ENCODE measurements at places on chromosomes 7 and 10. TPM values are rescaled to one million over a fixed set of nuclear protein-coding genes. Genes with fewer than 3 reads are reported as not detected.

DNA sequence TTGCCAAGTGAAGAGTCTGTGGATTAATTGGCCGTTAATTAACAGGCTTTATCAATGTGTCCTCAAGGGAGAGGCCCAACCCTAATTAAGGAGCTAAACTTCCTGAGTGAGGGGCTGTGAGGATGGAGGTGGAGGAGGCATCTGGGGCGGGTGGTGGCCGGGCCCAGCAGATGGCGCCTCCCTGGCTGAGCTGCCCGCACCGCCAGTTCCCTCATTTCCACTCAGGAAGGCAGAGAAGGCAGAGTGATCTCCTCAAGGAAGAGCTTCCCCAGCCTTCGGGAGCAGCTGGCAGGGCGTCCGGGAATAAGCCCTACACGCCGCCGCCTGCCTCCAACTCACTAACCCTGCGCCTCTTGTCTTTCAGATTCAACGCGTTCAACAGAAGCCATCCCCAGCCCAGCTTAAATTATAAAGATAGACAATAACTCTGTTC lies 112.2 kb downstream of the CYTH3 start:
- no peak for DNase-seq

- DNase-seq, result no peak
Measured at GRCh38 chr10:124415210-124415609, 3.5 kb downstream of the OAT start.

DNA sequence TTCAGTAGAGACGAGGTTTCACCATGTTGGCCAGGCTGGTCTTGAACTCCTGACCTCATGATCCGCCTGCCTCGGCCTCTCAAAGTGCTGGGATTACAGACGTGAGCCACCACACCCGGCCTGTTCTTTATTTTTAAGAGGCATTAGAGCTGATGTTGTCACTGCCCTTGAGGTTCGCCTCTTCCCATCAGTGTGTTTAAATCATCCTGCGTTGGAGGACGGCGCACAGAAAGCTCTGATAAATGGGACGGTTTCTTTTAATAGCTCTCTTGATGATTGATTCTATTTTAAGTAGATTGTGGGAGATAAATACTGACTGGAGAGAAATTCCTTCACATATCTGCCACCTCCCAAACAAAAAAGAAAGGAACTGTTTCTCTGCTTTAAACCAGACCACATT lies 29.0 kb downstream of the UPP1 start:
- no peak for DNase-seq

DNA sequence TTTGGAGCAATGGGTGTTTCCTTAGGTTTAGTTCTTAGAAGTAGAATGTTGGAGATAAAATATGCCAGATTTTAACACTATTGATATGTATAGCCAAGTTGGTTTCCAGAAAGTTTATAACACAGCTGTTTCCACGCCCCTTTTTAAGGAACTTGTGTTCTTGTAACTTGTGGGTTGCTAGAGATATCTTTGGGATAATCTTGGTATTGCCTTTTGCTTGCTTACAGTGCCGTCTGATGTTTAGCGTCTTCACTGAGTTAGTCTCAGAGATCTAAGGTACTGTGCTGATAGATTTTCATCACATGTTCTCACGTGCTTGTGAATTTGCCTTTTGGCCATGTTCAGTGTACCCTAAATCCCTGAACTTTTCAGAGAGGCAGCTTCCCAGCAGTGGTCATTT lies 12.4 kb downstream of the TMEM248 start:
- no peak for DNase-seq

- no peak for DNase-seq
Measured at GRCh38 chr10:102743078-102743587, 615 bp upstream of the WBP1L start.

GRCh38 chr7:106623853-106624252 lies 37.1 kb downstream of the CCDC71L start:
- DNase-seq, result no peak

- DNase-seq, result no peak
Measured at GRCh38 chr7:25389489-25390106, 161.3 kb upstream of the NPVF start.

GRCh38 chr7:52209614-52210013 lies 825.8 kb upstream of the POM121L12 start:
- DNase-seq, result no peak

GRCh38 chr10:110348336-110348735 lies 43.6 kb upstream of the SMNDC1 start:
- no peak for DNase-seq

Gene SFR1
- total RNA-seq, result 2.5 TPM

Gene PDGFA
- total RNA-seq, result 57.3 TPM

Gene SLC26A4
- 0.79 TPM for total RNA-seq

Gene CDHR3
- total RNA-seq, result 1.9 TPM

GRCh38 chr10:971150-971542 lies 17.1 kb upstream of the GTPBP4 start:
- no peak for DNase-seq

DNA sequence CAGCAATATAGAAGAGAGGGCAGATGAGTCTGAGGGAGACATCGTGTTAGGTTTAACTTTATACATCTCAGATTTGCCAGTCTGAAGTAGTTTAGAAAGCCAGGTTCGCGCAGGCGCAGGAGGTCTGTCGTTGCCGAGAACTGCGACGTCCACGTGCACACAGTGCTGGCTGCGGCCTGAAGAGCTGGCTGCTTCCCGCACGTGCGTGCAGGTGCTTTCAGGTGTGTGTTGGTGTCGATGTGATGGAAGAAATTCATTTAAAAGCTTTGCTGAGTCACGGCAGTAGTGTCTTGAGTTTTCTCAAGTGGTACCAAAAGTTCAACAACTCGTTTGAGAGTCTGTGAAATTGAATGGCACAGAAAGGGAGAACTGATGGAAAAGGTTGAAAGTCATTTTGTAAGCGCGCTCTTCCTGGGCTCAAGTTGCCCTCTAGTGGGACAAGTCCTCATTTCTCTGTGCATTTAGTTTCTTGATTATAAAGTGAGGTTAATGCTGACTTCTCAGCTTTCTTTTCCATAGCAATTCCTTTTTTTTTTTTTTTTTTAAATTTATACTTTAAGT lies 18.6 kb downstream of the WDR37 start:
- no peak for DNase-seq

Gene EPO
- 1.7 TPM for total RNA-seq

Gene POLR2J2
- total RNA-seq, result 4.6 TPM

DNA sequence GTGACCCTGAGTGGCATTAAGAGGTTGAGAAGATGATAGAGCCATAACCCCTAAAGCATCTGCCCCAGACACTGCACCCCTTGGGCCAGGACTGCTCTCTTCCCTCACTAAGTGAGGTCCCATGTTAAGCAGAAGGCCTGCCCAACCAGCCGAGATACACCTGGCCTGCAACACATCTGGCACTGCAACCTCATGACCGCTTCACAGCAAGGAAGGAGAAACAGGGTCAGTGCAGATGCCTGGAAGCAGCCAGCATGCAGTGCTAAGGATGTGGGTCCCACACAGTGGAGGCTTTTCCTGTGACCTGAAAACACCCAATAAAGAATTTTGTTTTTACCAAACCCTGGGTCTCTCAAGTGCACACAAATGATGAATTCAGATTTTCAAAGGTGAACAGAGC lies 7.4 kb downstream of the NOD1 start:
- DNase-seq, result no peak

DNA sequence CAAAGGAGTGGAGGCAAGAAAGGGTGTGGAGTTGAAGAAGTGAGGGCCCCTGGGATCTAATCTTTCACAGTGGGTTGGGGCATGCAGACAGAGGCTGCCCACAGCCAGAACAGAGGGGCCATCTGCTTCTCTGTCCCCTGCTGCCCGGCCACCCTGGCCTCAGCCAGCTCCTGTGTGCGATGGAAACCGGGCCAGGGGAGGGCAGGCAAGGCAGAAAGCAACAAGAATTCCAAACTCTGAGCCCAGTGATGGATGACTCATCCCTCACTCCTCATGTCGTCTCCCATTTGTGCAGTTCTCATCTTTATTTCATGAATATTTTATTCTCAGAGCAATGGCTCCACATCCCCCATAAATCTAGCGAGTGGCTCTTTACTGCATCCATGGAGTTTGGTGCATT lies 757.1 kb downstream of the GRID1 start:
- no peak for DNase-seq

Gene GPER1
- total RNA-seq, result 1.4 TPM

DNA sequence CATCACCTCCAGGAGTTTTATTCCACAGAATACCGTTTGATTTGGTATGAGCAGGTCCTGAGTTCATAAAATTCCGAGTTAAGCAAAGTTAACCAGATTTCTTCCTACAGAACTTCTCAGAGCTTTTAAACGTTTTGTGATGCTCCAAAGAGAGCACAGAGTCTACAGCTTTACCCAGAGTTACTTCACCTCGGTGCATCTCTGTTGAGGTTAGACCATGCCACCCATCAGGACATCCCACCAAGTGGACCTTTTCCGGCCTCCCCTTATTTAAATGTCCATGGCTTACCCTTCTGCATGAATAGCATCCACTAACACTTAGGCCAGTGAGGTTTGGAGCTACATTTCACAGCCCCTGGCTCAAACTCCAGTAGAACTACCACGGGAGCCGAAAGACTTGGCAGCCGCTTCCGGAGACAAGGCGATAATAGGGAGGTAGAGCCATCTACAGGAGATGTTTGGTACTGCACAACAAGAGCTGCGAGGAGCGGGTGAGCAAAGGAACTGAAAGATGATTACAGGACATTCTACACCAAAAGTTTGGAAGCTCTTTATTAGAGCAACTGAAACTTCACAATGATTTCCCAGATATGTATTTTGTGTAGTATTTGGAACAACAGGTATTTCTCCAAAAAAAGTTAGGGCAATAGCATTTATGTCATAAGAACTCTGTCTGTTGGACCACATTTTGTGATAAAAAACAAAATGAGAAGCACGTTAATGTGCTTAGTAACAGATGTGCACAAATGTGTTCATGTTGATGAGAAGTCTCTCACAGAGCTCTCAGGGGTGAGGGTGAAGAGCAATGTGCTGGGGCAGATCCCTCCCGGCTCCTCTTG lies 174.7 kb downstream of the HERPUD2 start:
- peak; percentile 63 for DNase-seq

GRCh38 chr10:22443175-22443901 lies 98.0 kb downstream of the SPAG6 start:
- no peak for DNase-seq

- DNase-seq, result no peak
Measured at GRCh38 chr10:102721954-102722353, 7.5 kb downstream of the SFXN2 start.
